ENCODE measurements at places on chromosomes 12 and 14. TPM values are rescaled to one million over a fixed set of nuclear protein-coding genes. Genes with fewer than 3 reads are reported as not detected.

DNA sequence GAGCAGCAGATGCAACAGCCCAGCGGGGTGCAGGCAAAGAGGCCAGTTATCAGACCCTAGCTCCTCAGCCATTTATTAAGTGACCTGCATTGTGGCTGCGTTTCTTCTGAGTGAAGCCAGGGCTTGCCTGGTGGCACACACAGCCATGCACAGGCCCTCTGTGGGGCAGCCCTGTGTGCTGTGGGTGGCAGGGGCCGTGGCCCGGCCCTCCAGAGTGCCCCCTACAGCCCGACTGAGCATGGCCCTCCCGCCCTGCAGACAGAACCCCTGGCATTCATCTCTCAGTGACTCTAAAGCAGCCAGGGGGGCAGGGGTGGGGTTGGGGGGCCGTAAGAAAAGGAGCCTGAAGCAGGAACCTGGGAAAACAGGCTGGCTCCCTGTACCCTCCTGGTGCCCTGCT lies 226.0 kb upstream of the PWP1 start:
- DNase-seq: no peak

- no peak for DNase-seq
Measured at GRCh38 chr14:54758041-54758440, 144.6 kb downstream of the GCH1 start.

- no peak for DNase-seq
Measured at GRCh38 chr12:16482726-16483125, 123.2 kb downstream of the LMO3 start.

SLCO1C1 gene
- 1.1 TPM for total RNA-seq

CLMN gene
- 3.7 TPM for total RNA-seq

STX2 gene
- total RNA-seq: 11.1 TPM

- DNase-seq: no peak
Measured at GRCh38 chr12:43143278-43143677, 408.7 kb downstream of the ADAMTS20 start.

DNA sequence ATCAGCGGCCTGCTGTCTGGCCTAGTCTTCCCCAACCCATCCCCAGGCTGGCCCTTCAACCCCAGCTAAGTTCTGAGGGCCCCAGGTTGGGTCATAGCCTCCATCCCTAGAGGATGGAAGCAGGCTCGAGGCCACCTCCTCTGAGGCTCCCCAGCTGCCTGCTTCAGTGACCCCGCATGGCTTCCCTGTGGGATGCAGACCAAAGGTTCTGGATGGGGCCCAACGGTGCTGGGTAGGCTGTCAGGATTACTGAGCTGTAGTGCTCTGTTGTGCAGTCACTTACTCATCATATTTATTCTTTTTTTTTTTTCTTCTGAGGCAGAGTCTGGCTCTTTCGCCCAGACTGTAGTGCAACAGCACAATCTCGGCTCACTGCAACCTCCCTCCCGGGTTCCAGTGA lies 92.0 kb downstream of the IRF2BPL start:
- DNase-seq: no peak

DNA sequence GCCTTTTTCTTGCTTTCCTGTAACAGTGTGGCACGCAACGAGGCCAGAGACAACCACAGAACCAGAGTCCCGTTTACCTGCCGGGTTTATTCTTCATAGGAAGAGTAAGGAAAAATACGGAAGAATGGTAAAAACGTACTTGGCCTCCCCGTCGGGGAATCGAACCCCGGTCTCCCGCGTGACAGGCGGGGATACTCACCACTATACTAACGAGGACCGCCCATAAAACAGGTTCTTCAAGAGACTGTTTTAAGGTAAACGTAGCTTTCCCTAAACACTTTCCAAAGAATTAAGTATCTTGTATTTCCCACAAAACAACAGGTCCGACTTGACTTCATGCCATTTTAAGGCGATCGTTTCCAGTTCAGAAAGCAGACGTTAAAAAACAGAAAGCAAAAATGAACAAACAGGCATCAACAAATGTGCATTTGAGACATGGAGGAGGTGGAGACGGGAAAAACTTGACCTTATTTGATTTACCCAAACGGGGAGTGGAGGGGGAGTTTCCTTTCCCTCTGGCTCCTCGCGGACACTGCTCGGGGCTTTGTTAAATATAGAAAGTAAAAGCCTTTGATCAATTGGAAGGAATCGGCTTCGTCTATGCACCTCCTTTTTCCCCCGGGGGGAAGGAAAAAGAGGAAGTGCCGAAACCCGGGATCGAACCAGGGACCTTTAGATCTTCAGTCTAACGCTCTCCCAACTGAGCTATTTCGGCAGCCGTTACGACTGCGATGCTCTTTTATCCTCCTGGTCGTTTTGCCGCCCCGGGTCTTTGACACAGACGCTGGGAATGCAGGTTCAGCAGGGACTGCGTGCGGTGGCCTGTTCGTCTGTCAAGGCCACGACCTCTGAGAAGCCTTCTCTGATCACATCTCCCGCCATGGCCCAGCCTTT lies 13.0 kb upstream of the UBC start:
- DNase-seq: peak; percentile 87

GRCh38 chr14:77579780-77580179 lies 36.7 kb downstream of the SPTLC2 start:
- DNase-seq: no peak

SLC7A7 gene
- total RNA-seq: 4.6 TPM

- no peak for DNase-seq
Measured at GRCh38 chr12:18054925-18055619, 34.9 kb downstream of the RERGL start.

DNA sequence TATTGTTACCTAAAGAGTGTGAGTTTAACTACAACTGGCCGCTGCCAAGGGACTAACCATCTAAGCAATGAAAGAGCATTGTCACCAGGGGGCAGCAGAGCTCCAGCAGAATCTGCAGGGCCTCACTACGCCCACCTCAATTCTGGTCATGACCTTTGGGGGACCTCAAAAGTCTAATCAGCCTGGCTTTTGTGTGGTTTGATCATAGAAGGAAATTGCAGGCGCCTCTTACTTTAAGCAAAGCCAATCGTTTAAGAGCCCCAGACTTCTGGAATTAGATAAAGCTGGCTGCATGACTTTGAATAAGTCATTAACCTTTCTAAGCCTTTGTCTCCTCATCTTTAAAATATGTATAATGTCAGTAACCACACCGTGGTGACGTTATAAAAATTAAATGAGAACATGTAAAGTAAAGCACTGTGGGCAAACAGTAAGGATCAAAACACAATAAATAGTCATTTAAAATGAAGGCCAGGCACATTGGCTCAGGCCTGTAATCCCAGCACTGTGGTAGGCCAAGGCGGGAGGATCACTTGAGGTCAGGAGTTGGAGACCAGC lies 58.6 kb downstream of the TBX3 start:
- no peak for DNase-seq

GRCh38 chr14:103547455-103547940 lies 15.0 kb downstream of the BAG5 start:
- peak; percentile 13 for DNase-seq

DNA sequence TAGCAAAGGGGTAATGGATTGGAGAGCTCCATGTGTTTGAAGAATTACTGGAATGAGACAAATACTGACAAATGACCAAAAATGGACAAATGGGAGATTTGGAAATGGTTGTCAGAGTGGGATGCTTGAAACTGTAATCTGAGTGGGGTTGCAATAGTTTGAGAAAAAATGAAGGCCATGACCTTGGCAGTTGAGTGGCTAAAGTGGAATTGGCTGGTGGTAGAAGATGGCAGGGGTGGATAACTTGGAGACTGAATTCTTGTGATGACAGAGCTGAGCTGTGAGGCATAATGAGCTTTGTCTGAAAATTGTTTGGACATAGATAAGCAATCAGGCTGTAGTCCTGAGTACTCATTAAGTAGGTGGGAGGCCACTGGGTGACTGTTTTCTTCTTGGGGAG lies 222.5 kb upstream of the PRICKLE1 start:
- no peak for DNase-seq

GRCh38 chr12:40192704-40193255 lies 32.0 kb upstream of the LRRK2 start:
- no peak for DNase-seq

- no peak for DNase-seq
Measured at GRCh38 chr12:91985002-91985787, 160.5 kb downstream of the BTG1 start.

ARMH4 gene
- total RNA-seq: 7.3 TPM

GRCh38 chr14:91317381-91318308 lies 73.1 kb upstream of the GPR68 start:
- peak; percentile 82 for DNase-seq

MORN3 gene
- not detected for total RNA-seq
